8988T (cell line): ENCODE measurements at places on chromosomes 2 and 18.

DNA sequence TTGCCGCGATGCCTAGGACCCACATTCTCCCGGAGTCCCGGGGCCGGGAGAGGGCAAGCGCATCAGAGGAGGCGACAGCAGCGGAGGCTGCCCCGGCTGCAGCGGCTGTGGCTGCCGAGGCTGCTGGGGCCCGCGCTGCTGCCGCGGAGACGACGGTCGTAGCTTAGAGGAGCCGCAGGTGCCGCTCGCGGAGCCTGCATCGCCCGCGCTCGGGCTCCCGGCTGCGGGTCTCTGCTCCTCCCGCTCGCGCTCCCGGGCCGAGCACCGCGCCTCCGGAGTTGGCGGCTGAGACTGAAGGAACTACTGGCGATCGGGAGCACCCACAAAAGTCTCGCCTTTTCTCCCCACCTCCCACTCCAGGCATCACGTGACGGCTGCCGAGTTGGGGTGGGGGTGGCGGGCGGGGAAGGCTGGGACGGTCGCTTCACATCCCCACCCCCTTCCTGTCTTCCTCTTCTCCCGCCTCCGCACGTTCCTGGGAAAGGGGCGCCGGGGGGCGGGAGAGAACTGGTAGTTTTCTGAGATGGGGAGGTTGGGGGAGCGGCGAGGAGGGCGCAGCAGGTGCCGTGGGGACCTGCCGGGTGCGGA lies at the start of gene LYPD1:
LYPD1 (minus strand) TSS at position 298 of the 588 bp plus-strand sequence; CDS start at position 25, 273 bp downstream.
- DNase-seq: no peak

- DNase-seq: no peak
Observed at GRCh38 chr2:26886736-26887135, 38.8 kb downstream of the DPYSL5 start.

GRCh38 chr2:120876526-120877280 lies 141.0 kb downstream of the GLI2 start:
- no peak for DNase-seq

DNA sequence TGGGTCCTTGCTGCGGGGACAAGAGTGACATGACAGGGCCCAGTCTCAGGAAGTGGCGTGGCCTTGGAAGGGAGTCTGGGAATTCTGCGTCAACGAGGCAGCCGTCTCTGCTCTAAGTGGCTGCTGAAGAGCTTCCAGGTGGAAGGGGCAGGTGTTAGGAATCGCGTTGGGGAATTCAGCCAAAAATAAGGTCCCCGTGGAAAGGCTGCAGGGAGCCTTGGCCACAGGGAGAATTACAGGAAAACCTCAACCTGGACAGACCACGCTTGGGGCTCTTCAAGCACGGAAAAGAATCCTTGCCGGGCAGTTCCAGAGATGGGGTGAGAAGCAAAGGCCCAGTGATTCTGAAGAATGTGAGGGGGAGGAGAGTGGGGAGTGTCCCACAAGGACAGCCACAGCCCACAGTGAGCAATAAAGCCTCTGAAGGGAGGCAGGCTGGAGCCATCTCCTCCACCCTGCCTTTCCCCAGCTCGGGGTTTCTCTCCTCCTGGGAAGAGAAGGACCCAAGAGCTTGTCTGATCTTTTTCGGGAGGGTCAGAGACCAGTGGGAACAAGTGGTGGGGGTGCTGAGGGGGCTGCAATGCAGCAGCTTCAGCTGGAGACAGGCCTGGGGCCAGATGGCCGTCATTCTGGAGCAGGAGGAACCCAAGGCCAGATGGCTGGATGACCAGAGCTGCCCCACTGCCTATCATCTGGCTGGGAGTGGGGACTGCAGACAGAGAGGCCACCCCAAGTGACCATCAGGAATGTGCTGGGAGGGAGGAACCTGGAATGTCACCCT lies 106.4 kb upstream of the SMAD2 start:
- DNase-seq: no peak

DNA sequence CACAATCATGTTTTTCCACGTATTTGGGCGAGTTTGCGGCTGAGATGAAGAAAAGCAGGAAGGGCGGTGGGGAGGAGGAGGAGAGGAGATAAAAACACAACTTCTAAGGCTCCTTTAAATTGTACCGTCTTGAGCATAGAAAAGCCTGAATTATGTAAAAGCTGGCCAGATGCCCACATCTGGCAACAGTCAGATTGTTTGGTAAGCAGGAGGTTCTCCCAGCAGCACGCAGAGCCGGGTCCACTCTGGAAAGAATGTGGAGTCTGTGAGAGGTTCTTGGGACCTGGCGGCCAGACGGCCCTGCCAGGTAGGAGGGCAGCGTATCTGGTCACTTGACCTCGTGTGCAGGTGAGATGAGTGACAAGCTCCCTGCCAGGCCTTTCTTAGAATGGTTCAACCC lies 215.3 kb upstream of the APCDD1 start:
- DNase-seq: no peak

GRCh38 chr2:62177392-62178049 lies 18.4 kb upstream of the B3GNT2 start:
- no peak for DNase-seq

DNA sequence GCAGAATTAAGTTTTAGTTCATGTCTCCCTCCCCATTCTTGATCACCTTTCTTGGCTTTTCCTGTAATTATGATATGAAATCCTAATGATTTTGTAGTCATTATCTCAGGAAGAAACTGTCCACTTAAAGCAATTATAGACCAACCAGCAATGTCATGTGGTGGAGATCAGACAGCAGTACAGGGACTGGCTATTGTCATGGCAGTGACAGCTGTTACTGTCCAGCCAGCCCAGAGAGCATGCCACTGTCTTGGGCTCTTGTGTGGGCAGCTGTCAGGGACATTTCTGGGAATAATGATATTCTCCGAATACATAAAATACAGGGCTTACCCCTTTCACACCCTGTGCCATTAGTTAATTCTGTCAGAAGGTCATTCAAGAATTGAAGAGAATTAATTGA lies 355.3 kb upstream of the RAB12 start:
- no peak for DNase-seq

DNA sequence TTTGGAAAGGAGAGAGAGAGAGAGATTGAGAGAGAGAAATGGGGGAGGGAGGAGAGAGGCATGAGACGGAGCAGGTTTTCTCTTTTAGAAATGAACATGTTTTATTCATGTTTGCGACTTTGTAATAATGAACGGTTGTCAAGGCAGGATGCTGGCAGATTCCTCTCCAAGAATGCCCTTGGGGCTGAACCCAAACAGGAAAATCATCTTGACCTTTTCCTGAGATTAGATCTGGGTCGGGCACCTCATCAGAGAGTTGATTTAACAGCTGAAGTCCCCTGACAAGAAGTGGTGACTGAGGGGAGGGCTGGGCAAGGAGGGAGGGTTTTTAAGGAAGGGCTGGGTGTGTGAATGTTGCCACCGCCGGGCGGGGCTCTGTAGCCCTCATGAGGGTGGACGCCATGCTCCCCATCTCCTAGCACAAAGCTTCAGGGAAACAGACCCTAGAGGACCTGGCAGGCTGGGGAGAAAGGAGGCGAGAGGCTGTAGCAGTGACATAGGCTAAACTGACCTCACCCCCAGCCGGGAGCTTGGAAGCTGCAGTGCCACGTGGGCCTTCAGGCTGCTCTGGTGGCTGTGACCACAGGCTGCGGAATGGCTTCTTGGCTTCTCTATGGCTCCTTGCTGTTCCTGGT lies 60.0 kb downstream of the LIPG start:
- no peak for DNase-seq

DNA sequence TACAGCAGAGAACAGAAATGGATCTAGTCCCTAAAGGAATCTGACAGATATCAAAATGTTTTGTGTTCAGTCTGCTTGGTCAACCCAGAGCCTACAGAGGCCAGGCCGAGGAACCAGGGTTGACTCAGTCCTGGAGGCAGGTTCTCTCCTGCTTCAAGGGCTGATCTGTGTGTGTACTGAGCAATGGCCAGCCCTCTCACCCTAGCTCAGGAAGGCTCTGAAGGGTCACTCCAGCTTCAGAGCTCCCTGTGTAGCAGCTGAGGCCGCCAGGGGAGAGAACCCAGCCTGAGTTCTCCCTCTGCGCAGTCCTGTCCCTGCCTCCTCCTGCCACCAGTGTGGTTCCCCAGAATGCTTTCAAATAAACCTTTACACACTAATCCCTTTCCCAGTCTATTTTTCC lies 41.1 kb downstream of the NEURL3 start:
- no peak for DNase-seq

DNA sequence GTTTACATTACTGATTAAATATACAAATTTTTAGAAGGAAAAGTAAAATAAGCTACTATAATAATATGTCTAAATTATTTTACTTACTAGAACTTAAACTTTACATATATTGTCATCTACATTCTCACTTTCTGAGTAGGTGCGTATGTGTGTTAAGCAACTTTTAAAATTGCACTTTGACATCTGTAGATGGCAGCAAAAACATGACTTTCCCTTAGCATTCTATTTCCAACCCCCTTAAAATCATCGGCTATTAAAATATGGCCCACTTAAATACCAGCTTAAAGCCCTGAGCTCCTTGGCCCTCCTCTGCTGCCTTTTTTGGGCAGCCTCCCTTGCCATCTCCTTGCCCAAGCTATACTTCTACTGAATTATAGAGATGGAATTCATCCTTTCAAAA lies 78.0 kb downstream of the UPP2 start:
- DNase-seq: no peak

DNA sequence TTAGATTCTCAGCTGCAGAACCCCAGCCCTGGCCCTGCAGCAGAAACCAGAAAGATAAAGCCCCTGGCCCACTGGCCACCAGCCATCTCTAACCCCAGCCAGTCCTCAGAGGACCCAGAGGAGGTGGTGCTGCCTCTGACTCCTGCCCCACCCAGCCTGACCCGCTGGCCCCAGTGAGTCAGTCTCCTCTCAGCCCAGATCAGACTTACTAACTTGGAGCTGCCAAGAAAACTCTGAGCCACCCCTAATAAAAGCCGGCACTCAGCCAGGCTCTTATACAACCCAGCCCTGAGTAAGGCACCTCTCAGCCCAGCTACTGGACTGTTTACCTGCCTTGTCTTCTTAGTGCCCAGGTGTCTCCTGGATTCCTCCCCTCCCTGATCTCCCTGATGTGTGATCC lies 2.0 kb downstream of the SLC14A2 start:
- no peak for DNase-seq

- no peak for DNase-seq
Observed at GRCh38 chr2:85551698-85552678, 9.3 kb downstream of the GGCX start.

- no peak for DNase-seq
Observed at GRCh38 chr2:149082735-149083134, 44.2 kb downstream of the LYPD6B start.

GRCh38 chr2:164831180-164831579 lies 10.4 kb downstream of the COBLL1 start:
- DNase-seq: no peak

- DNase-seq: no peak
Observed at GRCh38 chr2:1795261-1796231, 51.2 kb upstream of the PXDN start.

DNA sequence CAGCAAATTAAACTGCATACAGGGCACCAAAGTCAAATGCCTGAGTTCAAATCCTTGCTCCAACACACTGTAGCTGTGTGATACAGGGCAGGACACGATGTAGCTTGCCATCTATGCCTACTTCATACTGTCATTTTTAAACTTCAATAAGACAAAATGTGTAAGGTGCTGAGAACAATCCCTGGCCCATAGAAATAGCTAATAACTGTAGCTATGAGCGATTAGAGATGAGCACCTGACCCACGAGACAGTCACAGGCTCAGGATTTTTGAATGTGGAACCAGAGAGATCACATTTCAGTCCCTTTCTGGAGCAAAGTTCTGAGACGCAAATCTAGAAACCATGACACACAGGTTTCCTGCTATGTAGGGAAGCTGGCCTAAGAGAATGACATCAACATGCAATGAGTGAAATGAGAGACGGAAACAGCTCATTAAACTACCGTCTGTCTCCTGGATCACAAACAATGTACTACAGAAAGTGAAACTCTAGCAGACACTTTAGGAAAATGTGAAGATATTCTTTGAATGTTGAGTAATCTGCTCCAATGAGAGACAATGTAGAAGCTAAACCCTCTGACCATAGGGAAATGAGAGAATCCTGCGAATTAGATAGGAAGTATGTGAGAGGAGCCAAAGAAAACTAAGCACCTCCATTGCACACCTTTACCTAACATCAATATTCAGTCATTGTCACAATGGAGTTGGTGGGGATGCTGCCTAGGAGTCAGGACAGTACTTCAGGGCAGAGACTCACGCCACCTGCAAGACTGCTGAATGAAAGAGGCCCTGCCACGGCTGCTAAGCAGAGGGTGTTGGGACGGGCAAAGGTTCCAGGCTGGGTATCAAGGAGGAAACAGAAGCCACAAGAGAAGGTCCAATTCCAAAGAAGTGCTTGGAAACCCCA lies 25.5 kb downstream of the B4GALT6 start:
- no peak for DNase-seq

- no peak for DNase-seq
Observed at GRCh38 chr2:139367416-139367815, 587.2 kb upstream of the NXPH2 start.

- DNase-seq: no peak
Observed at GRCh38 chr2:6828299-6828584, 37.5 kb downstream of the CMPK2 start.

- no peak for DNase-seq
Observed at GRCh38 chr2:21966139-21966538, 842.4 kb downstream of the TDRD15 start.

DNA sequence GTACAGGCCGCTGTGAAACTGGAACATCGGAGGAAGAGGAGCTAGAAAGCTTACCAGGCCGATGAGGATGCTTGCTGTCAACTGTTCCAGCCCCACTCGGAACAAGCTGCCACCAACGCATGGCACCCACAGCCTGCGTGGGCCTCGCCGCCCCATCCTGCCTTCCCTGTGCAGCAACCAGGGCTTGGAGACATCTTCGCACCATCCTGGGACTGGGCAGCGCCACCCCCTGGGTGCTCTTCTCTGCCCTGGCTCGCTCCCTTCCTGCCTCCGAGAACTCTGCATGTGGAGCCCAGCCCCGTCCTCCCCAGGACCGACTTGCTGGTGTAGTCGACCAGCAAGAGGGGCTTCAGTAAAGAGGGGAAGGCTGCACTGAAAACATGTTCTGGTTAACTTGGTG lies 10.8 kb downstream of the TMEM18 start:
- no peak for DNase-seq

DNA sequence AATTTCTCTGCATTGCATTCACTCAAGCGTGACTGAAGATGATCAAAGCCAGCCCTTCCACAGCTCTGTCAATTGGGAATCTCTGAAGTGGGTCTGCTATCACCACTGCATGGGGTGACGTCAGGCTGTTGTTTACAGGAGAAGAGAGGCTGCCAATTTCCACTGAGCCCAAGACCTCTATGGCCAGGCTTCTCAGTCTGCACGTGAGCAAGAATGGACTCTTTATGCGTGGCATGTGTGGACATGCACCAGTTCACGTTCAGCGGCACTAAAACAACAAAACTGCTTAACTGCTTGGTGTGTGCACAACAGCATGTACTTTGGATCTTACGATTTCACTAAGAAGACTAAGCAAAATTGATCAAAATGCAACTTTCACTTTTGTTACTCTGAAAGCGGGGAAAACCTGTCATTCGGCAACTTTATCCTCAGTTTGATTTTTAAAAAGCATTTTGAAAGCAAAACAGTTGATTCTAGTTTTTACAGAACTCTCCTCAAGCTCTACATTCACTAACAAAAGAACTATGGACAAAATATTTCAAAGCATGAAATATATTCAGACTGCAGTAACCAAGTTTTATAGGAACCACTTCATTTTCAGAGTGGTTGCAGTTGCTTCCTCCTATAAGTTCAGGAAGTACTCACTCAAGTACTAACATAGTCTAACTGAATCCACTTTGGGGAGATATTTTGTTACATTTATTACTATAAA lies 77.0 kb upstream of the SERTAD2 start:
- no peak for DNase-seq
